Fibroblast of skin of left biceps (primary cell): ENCODE measurements at places on chromosomes 11 and 22.

DNA sequence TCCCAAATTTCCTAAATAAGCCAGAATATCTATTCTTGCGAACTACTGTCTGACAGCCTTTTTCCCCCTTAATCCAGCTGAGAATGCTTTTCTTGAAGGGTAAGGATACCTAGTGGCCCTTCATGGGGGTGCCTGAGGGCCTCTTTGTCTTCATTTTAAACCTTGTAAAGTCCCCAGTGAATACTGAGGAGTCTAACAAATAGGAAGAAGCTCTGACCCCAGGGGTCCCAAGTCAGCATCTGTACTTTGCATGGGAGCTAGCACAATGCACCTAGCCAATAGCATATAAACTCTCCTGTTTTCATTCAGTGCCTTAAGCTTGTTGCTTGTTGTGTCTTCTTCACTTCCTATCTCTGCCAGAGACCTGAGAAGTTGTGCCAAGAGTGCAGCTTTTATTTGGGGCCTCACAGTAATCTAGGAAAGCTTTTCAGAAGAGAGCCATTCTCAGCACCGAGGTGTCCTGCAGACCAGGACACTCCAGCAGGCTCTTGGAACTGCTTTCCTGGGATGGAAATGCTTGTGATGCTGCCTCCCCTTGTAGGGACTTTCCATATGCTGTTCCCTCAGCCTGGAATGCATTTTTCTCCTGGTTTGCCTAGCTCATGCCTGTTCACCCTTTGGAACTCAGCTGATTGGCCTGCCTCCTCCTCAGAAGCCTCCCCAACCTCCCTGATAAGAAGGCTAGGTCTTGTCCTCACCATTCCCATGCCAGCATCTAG lies 37.2 kb downstream of the BMAL1 start:
- no peak for DNase-seq

DNA sequence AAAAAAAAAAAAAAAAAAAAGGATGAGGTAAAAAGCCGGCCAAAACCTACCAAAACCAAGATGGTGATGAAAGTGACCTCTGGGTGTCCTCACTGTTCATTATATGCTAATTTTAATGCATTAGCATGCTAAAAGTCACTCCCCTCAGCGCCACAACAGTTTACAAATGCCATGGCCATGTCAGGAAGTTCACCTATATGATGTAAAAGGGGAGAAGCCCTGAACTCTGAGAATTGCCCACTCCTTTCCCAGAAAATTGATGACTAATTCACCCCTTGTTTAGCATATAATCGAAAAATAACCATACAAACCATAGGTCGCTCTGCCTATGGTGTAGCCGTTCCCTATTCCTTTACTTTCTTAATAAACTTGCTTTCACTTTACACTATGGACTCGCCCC lies 11.1 kb downstream of the C11orf96 start:
- DNase-seq = no peak

DNA sequence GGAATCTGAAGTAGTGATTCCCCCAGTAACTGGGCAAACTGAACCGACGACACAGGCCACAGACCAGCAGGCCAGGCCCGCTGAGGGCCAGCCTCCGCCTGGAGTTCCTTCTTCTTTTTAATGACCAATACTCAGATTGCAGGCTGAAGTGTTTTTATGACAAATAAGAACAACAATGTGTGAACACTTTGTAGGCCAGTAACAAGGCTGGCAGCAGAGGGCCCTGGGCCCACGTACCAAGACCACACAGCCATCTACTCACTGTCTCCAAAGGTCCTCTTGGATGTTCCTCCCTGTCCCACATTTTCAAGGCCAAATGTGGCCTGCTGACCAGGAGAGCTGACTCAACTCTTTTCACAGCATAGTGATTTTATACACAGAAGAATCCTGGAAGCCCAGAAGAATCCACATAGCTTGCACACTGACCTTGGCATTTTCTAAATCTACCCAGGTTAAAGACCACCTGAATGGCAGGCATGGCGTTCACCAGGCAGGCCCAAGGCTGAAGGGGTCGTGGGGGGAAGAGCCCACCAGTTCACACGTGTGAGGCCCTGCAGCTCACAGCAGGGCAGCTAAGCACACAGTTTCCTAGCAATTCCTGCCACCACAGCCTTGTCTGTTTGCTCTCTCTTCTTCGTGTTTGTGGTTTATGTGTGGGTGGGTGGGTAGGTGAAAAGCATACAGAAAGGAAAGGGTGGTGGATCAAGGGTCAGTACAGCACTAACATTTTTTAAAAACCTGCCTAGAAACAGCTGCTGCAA lies 13.3 kb downstream of the SMCO4 start:
- no peak for DNase-seq

- DNase-seq = no peak
Measured at GRCh38 chr11:18669219-18669596, 29.4 kb upstream of the TMEM86A start.

DNA sequence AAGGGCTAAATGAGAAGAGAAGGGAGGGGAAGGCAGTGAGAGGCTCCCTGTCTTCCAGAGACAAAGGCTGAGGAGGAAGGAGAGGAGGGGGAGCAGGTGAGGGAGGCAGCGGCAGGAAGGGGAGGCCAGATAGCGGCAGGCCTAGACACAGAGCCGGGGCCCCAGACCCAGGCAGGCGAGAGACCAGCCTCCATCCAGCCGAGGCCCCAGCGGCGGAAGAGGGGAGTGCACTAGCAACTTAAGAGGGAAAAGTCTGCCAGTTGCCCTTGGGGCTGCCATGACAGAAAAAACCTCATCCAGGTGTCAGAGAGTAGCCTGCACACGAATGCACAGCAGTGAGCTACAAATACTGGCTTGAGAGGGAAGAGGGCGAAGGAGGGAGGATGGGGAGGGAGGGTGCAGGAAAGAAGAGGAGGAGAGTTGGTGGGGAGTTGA lies 46.7 kb downstream of the IGLL1 start:
- DNase-seq = no peak

GRCh38 chr22:48425091-48425506 lies 1402.6 kb downstream of the BRD1 start:
- DNase-seq = no peak

GRCh38 chr22:30308518-30309230 lies 18.1 kb downstream of the TBC1D10A start:
- no peak for DNase-seq

- peak; percentile 12 for DNase-seq
Measured at GRCh38 chr22:29744902-29745301, 21.9 kb downstream of the ZMAT5 start.

GRCh38 chr22:17639247-17639741 lies 737 bp downstream of the BCL2L13 start:
- no peak for DNase-seq

DNA sequence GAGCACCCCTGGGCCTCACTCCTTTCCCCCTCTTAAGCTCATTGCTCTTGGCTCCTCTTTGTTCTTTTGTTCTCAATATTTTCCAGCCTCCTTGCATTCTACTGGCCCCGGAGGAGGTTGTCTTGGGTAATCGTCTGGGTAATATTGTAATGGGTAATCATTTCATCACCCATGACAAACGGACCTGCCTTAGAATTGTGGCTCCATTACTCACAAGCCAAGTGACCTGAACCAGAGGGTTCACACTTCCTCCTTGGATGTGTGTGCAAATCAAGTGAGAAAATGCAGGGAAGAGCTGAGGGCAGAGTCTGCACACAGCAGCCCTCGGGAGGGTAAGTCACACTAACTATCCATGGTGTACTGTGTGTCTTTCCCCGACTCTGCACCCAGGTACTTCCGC lies 305.0 kb downstream of the BUD13 start:
- DNase-seq = peak; percentile 49

GRCh38 chr11:114379394-114380069 lies 20.8 kb downstream of the C11orf71 start:
- no peak for DNase-seq

DNA sequence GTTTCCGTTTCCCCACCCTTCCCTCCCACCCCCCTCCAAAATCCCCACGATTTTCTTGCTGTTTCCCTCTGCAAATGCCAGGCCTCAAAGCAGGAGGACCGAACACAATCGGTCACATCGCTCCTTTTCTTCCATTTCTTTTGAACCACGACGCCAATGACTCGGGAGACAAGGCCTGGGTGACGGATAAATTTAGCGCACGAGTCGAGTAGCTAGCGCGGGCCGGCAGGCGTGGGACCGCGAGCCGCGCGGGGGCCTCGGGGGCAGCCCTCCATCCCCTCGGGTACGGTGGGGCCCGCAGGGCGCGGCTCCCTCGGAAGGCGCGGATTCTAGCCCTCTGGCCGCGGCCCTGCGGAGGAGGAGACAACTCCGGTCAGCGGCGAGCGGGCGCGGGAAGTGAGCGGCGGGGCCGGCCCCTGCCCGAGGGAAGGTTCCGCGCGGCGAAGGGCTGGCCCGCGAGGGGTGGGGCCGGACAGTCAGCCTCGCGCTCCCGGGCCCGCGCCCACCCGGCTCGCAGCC lies 414 bp downstream of the JOSD1 start:
- no peak for DNase-seq

- DNase-seq = no peak
Measured at GRCh38 chr11:116534270-116534975, 238.4 kb downstream of the BUD13 start.

DNA sequence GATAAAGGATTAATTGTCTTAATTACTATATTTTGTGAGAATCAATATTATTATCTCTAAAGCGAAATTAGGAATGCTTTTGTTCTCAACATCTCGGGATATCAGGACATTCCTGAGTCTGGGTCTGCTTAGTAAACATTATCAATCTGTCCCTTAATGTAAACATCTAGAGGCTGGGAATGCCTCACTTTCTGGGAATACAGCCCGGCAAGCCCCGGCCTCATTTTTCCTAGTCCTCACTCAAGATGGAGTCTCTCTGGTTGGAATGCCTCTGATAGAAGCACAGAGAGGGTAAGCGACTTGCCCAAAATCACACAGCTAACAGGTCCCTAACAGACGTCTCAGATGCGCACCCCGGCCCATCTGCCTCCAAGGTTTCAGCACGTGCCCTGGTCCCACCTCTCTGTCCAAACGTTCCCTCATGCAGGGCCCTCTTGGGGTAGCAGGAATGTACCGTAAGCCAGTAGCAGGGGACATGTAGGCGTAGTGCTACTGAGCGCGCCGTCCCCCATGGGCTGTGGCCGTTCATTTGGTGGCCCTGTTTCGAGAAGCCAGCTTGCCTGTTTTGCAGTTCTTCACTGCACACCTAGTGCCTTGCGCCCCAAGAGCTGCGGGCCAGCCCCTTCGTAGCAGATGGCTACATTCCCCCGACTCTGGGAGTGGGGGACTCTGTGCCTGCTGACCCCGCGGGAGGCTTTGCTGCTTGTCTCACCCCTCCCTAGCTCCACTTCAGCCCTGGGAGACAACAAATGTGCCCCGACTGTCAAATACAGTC lies 62.2 kb upstream of the FADD start:
- DNase-seq = no peak

GRCh38 chr11:127017482-127017881 lies 16.9 kb upstream of the KIRREL3 start:
- DNase-seq = peak; percentile 52

DNA sequence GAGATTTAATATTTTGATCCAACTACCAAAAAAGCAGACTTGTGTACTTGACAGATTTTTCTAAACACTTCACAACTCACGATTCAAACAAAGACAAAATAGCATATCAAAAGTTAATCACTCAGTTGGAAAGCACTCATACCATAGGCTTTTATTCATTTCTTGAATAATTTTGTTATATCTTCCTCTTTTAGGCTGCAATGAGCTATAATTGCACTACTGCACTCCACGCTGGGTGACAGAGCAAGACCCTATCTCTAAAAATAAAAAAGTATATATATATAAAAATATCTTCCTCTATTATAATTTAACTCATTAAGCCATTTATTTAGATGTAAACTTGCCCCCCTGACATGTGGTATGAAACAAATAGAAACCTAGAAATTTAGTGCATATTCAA lies 19.9 kb downstream of the SC5D start:
- no peak for DNase-seq

DNA sequence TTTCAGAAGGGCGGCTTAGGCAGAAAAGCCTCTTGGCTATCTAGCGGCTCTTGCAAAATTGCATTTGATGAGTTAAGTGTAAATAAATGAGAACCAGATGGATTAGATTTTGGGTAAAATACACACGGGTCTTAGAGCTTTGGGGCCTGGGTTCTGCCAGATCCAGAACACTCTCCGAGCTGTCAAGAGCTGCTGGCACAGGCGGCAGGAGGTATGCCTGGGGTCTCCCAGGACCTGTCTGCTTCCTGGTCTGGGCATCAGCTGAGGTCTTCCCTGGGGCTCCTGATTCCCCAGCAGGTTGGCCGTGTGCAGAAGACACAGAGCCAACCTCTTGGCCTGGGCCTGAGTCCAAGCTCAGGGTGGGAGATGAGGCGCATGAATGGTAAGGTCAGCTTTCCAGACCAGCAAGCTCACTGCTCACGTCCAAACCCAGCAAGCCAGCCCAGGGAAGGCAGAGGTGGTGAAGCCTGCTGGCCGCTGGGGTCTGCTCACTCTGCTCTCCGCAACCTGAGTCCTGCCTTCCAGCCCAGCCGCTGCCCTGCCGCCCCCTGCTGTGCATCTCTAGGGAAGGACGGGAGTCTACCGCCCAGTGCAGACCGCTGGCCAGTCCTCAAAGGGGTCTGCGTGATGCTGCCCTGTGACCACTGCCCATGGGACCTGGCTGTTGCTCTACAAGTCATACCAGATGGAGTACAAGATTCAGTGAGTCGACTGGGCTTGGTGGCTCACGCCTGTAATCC lies 44.9 kb downstream of the SCUBE1 start:
- no peak for DNase-seq

DNA sequence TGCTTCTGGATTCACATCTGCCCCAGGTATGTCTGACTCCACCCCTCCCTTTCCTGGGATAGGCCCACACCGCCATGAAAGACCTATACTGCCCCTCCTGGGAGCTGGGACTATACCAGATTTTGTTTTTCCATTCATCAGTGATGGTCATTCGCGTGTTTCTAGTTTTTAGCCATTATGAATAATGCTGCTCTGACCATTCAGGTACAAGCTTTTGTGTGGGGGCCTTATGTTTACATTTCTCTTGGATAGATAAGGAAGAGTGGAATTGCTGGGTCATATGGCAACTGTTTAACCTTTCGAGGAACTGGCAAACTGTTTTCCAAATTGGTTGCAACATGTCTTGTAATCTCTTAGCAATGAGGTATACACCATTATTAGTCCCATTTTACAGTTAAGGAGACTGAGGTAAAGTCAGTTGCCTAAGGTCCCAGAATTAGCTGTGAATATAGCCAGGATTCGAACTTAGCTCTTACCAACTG lies 1.2 kb upstream of the TBC1D10A start:
- DNase-seq = no peak

DNA sequence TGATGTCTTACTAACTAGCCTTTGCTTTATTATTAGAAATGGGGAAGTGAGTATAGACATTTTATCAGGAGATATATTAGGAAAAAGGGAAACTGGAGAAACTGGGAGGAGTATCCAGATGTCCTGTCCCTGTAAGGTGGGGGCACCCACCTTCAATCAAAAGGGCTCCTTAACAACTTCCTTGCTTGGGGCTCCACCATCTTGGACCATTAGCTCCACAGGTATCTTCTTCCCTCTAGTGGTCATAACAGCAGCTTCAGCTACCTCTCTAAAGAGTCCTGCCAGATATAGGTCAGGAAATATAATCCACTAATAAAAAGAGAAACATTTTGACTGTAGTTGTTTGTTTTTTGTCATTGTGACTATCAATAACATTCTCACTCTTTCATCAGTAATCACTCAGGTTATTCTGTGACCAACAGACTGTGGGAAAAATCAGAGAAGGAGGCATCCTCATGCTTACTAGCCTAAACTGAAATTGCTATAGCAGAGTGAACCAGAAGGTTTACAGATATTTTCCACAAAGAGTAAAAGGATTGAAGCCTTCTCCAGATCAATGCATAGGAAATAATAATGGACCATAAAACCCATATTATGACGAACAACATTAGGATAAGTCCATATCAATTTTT lies 10.4 kb downstream of the OR51B4 start:
- no peak for DNase-seq
